ENCODE measurements at places on chromosomes 5 and 9.

GRCh38 chr5:148060309-148060708 is 3.5 kb upstream of the SPINK5 start:
- no peak for DNase-seq

- DNase-seq: no peak
Measured at GRCh38 chr5:160641405-160641804, 210.6 kb downstream of the ATP10B start.

DNA sequence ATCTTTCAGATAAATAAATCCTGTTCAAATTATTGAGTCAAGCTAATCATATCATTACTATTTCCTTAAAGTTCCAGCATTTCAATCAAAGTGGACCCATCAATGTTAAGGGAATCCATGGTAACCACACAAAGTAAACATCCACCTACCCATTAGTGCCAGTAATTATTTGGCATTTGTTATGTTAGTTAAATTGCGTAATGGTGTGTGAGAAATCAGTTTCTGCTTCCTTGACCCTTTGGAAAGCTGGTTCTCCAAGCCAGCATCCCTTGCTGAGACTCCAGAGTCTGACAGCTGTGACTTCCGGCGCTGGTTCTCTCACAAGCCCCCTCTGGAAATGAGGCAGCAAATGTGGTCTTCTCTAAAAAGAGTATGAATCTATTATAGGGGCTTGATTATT is 308.6 kb upstream of the EFNA5 start:
- DNase-seq: no peak

DNA sequence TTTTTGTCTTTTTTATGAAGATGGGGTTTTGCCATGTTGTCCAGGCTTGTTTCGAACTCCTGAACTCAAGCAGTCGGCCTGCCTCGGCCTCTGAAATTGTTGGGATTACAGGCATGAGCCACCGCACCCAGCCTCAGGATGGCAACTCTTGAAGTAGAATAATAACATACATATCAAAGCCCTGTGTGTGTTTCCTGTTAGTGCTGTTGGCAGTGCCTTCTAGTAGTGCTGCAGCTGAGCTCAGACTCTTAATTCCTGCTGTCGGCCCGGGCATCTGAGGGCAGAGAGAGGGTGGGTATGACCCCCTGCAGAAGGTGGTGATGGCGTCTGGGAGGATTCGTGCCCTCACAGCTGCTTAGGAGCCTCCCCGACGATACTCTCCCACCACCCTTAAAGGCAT is 227.2 kb downstream of the PDZD2 start:
- no peak for DNase-seq

- peak; percentile 58 for DNase-seq
Measured at GRCh38 chr9:110623462-110624025, 44.0 kb upstream of the SVEP1 start.

DNA sequence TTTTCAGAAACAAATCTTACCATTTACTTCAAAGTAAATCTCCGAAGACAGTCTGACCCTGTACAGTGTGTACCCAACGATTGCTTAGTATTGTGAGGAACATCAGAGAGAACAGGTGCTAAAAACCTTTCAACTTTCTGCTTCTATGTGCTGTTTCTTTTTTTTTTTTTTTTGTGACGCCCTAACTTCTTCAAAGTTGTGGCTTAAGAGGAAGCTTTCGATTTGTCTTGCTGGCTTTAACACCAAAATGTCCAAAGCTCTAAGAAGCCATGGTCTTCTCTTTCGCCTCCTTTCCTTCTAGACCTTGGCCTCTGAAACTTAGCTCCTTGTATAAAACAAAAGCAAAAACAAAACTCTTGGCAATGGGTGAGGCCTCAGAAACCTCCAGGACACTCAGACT is 1.2 kb downstream of the TNFSF8 start:
- DNase-seq: no peak

GRCh38 chr9:75607521-75607920 is 283.0 kb upstream of the PCSK5 start:
- DNase-seq: no peak

DNA sequence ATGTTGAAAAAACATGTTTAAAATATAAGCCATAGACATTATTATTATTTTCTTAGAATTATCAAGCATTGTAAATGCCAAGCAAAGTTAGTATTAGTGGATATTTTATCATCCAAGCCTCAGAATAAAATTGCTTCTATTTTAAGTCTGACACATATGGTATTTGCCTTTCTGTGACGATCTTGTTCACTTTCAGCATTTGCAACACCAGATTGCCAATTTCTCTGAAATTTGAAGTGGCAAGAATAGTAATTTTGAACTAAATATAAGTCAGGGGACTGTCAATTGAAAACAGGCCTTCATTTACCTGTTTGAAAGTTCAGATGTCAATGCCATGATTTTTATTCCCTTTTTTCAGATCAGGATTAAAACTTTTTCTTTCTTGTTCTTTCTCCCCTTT is 1233.6 kb upstream of the CDH18 start:
- DNase-seq: no peak

DNA sequence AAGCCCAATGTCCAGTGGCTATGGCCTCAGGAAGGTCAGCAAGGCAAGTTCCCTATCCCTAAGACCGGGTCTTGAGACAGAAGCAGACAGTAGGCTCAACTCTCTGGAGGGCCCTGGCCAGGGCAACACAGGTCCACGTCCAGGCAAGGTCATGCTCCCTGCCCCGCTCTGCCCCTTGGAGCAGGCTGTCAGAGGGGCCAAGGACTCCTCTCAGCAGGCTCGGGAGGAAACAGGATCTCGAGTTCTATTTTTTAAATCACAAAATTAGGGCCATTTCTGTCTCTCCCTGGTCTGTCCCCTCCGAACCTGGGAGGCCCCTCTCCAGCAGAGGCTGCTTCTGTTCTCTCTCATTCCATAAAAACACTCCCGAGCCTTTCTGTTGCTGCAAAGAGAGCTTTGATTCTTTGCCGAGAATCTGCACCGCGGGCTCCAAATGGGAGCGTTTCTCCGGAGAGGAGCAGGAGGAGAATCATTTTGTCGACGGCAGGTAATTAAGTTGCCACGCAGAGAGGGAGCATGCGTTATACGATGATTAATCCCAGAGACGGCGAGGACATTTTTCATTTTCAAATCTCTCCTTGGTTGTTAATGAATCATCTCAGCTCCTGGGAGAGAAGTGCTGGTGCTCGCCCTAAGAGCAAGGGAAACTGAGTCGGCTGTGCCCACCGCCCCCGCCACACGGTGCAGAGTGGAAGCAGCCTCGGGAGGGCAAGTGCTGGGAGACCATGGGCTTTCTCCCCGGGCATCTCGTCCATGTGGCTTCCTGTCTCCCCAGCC is 24.5 kb upstream of the FCN1 start:
- DNase-seq: no peak

DNA sequence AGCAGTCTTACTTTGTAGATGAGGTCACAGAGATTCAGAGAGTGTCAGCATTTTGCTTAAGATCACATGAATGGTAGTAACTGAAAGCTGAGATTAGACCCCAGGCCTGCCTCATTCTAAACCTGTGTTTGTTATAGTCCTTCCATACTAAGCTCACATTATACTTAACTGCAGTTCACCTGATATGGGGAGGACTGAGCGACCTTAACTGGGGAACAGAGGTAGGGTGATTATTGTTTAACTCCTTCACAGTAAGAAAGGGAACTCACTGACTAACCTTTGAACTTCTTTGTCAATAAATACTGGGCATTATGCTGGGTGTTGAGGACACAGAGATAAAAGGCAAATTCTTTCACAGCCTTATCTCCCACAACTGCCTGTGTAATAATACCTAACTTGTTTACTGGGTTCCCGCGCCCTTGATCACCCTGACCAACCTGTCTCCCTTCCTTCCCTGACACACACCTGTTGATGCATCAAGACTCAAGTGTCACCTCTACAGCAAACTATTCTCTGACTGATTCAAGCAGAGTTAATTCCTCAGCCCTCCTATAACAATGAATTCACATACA is 27.2 kb downstream of the DEPDC1B start:
- no peak for DNase-seq

GRCh38 chr9:90064248-90064647 is 459.4 kb downstream of the GADD45G start:
- no peak for DNase-seq

- no peak for DNase-seq
Measured at GRCh38 chr5:82257729-82258128, 20.4 kb downstream of the RPS23 start.

GRCh38 chr9:91761362-91761761 is 188.7 kb downstream of the ROR2 start:
- no peak for DNase-seq

GRCh38 chr9:102587281-102587680 is 407.9 kb upstream of the CYLC2 start:
- no peak for DNase-seq

DNA sequence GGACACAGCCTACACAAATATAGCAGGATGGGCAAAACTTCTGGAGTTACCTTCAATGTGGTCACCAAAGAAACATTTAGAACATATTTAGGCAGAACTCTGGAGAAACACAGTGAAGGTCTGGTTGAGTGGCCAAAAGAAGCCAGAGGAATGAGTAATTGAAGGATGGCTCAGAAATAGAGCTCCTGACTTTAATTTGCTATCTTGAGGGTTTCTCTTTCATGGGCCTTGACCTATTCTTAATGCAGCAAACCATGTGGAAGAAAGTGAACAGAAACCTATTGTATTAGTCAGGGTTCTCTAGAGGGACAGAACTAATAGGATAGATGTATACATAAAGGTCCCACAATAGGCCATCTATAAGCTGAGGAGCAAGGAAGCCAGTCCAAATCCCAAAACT is 650.5 kb downstream of the ACTL7B start:
- DNase-seq: no peak

- no peak for DNase-seq
Measured at GRCh38 chr9:127884976-127885490, 7.6 kb upstream of the AK1 start.
